ENCODE measurements at places on chromosomes 1 and 21.
A peak's percentile ranks its signal among the peaks of the same experiment; 100 is the strongest.

- peak; percentile 86 for DNase-seq
These were observed 49.8 kb upstream of the RCC1 start for GRCh38 chr1:28456078-28456477.

- DNase-seq = peak; percentile 43
These were observed 38.1 kb upstream of the PTCH2 start for GRCh38 chr1:44881011-44881632.

DNA sequence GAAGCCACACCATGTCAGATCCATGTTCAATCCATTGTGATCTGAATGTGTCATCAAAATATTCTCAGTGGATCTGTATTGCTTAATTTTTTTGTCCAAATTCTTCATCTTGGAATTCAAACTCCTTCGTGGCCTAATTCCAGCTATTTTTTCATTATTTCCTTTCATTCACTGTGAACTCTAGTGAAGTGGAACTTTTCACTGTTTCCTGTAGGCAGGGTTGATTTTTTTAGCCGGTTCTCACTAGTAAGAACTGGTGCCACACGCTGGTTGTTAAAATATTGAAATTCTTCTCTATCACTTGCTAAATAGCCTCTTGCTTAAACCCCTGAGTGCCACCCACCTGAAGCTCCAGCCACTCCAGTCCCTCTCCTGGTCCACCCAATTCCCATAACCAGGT lies 7.6 kb upstream of the S100A11 start:
- DNase-seq = peak; percentile 21

- peak; percentile 66 for DNase-seq
These were observed 953 bp upstream of the BRWD1 start for GRCh38 chr21:39314143-39315027.

DNA sequence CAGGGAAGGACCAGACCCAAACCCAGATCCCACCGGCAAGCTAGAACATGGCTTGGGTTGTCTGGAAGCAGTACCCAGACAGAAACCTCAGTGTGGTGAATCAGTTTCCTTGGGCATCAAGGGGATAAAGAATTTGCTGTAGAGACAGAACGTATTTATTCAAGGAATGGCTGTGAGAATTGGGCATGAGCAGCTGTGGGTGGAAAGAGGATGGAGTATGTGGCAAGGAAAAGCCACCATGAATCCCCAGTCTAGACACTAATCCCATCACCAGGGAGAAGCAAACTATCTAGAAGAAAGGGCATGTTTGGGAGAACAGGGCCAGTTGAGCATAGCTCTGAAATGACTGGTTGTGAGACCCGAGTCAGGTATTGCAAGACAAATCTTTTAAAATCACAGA lies 109.2 kb downstream of the TOMM20 start:
- DNase-seq = peak; percentile 43

- DNase-seq = no peak
These were observed 9.5 kb downstream of the SH3BP5L start for GRCh38 chr1:248816042-248816851.

DNA sequence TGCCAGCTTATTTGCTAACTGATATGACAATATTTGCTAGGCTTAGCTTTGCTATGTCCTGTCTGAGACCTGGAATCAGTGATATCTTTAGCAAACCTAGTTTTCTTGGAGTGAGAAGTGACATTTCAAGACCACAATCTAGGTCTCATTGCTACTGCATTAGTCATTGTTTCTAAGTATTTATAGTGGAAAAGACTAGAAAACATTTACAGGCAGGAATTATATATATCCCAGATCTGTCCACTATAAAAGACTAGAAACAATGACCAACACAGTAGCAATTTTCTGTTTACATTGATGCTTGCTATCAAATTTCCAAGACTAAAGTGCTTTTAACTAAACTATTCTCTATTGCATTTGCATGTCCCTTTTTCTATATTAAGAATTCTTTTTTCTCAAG lies 5.0 kb upstream of the RGS18 start:
- DNase-seq = peak; percentile 77

- peak; percentile 68 for DNase-seq
These were observed 49.0 kb downstream of the LRRC53 start for GRCh38 chr1:74463333-74463988.

- no peak for DNase-seq
These were observed 1.9 kb upstream of the UBASH3A start for GRCh38 chr21:42401820-42402251.

- DNase-seq = no peak
These were observed 421.9 kb upstream of the ADAMTS5 start for GRCh38 chr21:27388825-27389224.

GRCh38 chr1:180482425-180483275 lies 19.7 kb downstream of the ACBD6 start:
- DNase-seq = peak; percentile 55

DNA sequence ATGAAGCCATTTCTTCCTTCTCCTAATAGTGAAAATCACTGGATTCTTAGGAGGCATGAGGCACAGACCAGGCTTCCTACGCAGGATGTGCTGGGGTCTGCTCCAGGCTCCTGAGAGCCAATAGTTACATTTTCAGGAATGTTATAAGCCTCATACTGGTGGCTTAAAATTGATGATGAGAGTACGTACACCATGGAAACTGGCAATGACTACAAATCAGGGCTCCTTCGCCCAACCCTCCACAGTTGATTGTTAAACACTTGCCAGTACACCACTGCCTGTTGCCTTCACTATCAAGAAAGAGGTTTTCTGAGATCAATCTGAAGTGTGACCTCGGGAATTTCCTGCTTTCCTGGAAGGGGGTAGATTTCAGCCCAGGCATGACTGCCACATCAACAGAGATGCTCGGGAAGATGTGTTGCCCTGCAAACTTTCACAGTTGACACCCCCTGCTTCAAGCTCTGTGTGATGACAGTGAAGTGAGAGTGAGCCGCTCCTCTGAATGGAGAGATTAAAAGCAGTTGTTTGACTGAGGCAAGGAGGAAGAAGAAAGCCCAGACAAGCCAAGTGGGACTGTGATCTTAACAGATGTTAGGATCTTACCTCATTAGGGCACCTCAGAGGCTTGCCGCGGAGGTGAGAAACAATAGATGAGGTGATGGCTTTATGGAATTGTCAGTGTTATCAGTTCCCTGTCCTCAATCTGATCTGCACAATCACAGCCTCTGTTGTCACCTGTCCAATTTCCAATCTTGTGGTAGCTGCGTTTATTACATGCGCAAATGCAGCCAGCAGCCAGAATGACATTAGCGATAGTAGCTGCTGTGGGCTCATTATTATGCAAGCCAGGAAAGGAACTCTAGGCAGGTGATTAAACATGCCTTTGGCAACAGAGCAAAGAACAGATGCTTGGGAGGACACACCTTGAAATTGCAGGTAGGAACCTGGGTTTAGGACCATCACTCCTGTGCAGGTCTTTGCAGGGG lies 277.3 kb downstream of the KAZN start:
- no peak for DNase-seq

GRCh38 chr1:207938016-207938415 lies 27.1 kb upstream of the CD34 start:
- DNase-seq = no peak

DNA sequence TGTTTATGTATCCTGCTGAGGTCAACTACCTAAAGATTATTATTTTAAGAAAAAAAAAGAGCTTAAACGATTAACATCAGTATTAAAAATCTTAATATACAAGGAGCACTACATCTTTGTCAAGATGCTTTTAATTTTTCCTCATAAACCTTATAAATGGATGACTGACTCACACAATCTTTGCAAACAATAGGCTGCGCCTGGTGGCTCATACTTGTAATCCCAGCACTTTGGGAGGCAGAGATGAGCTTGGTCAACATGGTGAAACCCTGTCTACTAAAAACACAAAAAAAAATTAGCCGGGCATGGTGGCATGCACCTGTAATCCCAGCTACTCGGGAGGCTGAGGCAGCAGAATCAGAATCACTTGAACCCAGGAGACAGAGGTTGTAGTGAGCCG lies 1.7 kb downstream of the KHDC4 start:
- no peak for DNase-seq

DNA sequence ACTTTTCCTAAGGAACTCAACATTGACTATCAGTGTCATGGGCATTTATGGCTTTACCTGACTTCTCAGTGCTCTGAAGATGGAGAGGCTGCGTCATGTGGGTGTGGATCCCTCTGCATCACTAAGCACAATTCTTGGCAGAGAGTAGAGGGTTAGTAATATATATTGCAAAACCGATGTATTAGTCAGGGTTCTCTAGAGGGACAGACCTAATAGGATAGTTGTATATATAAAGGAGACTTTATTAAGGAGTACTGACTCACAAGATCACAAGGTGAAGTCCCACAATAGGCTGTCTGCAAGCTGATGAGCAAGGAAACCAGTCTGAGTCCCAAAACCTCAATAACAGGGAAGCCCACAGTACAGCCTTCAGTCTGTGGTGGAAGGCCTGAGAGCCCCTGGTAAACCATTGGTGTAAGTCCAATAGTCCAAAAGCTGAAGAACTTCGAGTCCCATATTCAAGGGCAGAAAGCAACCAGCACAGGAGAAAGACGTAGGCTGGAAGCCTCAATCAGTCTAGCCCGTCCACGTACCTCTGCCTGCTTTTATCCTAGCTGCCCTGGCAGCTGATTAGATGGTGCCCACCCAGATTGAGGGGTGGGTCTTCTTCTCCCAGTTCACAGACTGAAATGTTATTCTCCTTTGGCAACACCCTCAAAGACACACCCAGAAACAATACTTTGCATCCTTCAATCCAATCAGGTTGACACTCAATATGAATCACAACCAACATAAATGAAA lies 159.7 kb upstream of the NRIP1 start:
- DNase-seq = peak; percentile 91

GRCh38 chr1:178869119-178869697 lies 1.7 kb downstream of the ANGPTL1 start:
- DNase-seq = peak; percentile 63

- DNase-seq = no peak
These were observed 613.8 kb downstream of the KIF26B start for GRCh38 chr1:245768596-245768995.

- DNase-seq = no peak
These were observed 39.2 kb upstream of the RGS21 start for GRCh38 chr1:192277635-192278034.

- DNase-seq = no peak
These were observed 214.5 kb downstream of the SMYD3 start for GRCh38 chr1:246292571-246292970.

GRCh38 chr21:41168391-41169257 lies 664 bp downstream of the BACE2 start:
- peak; percentile 63 for DNase-seq

DNA sequence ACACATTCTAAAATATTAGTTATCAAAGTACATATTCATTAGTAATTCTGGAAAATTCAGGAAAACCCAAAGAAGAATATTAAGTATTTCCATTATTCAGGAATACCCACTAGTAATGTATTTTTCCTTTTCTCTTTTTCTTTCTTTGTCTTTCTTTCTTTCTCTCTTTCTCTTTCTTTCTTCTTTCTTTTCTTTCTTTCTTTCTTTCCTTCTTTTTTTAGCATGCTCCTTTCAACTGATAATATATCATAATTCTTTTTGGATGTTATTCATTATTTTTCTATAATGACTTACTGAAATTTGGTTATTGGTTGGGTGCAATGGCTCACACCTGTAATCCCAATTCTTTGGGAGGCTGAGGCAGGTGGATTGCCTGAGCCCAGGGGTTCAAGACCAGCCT lies 175.6 kb upstream of the RAB4A start:
- no peak for DNase-seq

DNA sequence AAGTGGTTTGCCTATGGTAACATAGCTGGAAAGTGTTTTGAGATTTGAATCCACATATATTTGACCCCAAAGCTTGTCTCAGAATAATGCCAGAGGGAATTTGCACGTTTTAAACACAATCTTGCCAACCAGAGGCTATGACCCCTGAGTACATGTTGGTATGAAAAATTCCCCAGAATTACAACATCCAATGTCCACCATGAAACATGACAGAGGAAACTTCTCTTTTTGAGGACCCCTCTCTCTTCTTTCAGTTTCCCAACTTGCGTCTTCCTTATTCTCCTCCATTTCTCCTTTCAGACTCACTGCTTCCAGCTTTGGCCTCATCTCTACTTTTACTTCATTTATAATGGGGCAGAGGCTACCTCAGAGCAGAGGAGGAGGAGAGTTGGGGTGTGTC lies 5.5 kb upstream of the KCNJ9 start:
- DNase-seq = no peak

DNA sequence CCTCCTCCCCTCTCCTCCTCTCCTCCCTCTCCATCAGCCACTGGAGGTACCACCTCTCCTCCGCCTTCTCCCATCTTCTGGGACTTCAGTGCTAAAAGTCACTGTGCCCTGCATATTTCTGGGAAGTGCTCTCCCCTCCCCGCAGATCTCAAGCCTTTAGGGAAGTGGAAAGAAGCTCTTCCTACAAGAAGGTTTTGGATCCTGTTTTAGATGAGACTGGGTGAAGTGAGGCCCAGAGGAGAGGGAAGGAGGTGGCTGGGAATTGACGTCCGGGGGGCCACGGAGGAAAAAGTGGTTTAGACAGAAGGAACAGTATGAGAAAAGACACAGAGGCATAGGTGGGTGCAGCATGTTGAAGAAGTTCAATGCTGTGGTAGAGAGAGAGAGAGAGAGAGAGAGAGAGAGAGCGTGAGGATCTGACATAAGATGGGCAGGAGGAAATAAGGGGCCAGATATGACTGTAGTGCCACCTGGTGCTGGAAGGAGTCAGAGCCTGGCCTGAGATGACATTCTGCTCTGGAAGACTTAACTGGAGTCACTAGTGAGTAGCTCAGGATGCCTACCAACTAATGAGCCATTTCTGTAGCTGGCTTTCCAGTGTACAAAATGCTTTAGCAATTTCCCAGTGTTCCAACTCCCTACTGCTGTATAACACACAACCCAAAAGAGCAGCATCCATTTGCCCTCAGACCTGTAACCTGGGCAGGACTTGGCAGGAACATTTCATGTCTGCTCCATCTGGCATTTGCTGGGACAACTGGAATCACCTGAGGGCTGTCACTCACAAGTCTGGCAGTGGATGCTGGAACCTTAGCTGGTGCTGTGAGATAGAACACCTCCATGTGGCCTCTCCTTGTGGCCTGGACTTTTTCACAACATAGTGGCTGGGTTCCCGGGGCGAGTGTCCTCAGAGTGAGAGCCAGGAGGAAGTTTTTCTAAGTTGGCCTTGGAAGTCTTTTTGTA lies 16.6 kb upstream of the ZSCAN20 start:
- peak; percentile 84 for DNase-seq

GRCh38 chr1:54565113-54565501 lies 17.1 kb downstream of the ACOT11 start:
- no peak for DNase-seq

DNA sequence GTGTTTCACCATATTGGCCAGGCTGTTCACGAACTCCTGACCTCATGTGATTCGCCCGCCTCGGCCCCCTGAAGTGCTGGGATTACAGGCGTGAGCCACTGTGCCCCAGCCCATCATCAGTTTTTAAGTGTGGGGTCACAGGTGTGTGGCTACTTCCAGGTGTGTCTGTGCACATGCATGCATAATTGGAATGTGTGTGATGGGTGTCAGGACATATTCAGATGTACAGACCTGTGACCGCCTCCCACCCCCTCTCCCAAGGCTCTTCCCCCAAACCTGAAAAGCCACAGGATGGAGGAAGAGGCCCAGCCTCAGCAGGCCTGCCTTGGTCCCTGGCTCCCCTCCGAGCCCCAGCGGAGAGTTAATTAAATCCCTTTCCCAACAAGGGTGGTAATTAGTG lies 37.3 kb upstream of the CSF3R start:
- no peak for DNase-seq

GRCh38 chr1:91683598-91683951 lies 182.9 kb downstream of the CDC7 start:
- DNase-seq = no peak

- no peak for DNase-seq
These were observed 15.3 kb upstream of the COL6A2 start for GRCh38 chr21:46082713-46082962.
